ENCODE measurements at places on chromosomes 6 and 20. TPM values are rescaled to one million over a fixed set of nuclear protein-coding genes. Genes with fewer than 3 reads are reported as not detected.

The NOP56 gene
- polyA plus RNA-seq, result 41.4 TPM

DNA sequence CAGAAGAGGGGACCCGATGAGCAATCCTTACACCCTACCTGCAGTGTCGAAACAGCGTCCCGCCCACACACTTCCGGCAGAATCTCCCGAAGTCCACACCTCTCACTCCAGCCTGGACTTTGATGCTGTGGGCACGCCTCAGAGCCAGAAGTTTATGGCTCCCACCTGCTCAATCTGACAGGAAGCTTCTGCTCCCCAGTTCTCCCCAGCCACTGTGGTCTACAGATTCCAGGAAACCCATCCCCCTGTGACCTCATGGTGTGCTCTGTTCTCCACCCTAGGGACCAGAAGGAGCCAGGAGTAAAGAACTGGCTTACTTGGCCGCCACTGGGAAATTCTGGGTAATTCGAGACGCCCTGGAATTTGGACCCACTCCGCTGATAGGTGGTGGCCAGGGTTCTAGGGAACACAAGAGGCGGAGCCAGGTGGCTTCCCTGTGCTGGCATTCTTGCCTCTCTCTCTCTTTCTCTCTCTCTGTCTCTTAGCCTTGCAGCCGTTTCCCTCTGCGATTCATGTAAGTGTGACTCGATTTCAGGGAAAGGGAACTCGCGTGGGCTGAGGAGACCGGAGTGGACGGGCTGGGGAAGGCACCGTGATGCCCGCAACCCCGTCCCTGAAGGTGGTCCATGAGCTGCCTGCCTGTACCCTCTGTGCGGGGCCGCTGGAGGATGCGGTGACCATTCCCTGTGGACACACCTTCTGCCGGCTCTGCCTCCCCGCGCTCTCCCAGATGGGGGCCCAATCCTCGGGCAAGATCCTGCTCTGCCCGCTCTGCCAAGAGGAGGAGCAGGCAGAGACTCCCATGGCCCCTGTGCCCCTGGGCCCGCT, at the start of gene TRIM15:
TRIM15 (plus strand) TSS at position 457 of the 828 bp plus-strand sequence; CDS start at position 596, 139 bp downstream.
- no peak for DNase-seq
- H3K36me3 ChIP-seq, result peaks cover 9% of the 10 kb centered on the region
- peak within 1 kb of the TSS; percentile 86 for H3K27ac ChIP-seq
- no peaks in the 10 kb centered on the region for H3K4me1 ChIP-seq

DNA sequence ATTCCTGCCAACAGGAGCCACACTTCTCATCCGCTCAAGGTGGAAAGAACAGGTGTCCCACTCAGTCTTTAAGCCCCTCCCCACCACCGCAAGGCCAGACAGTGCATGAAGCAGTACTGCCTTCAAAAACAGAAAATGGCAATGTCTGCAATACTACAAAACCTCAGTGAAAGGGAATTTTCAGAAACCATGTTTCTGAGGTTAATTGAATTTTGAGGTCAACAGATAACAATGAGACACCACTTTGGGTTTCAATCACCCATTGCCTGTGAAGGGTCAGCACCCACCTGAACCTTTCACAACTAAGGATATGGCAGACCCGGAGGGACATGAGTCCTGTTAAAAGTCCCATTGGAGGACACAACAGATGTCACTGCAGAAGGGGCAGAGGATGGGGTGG, 13.0 kb downstream of the ZC3H12D start:
- no peak for DNase-seq
- no peak overlapping the region for H3K27ac ChIP-seq
- no peaks in the 10 kb centered on the region for H3K4me1 ChIP-seq

The TREM1 gene
- 0.43 TPM for polyA plus RNA-seq

GRCh38 chr20:62437927-62438326, 10.6 kb upstream of the RBBP8NL start:
- H3K27ac ChIP-seq, result no peak overlapping the region
- H3K36me3 ChIP-seq, result no peaks in the 10 kb centered on the region
- no peak for DNase-seq
- H3K4me3 ChIP-seq, result no peak overlapping the region
- H3K4me1 ChIP-seq, result no peaks in the 10 kb centered on the region

GRCh38 chr6:169720207-169720855, 4.0 kb downstream of the PHF10 start:
- DNase-seq, result no peak
- H3K27me3 ChIP-seq, result no peaks in the 10 kb centered on the region
- H3K4me3 ChIP-seq, result no peak overlapping the region
- no peak overlapping the region for H3K27ac ChIP-seq

The MRPS18B gene
- 81.9 TPM for polyA plus RNA-seq

GRCh38 chr6:114718186-114718585, 375.4 kb upstream of the HS3ST5 start:
- no peak for DNase-seq
- H3K27ac ChIP-seq, result no peak overlapping the region
- no peaks in the 10 kb centered on the region for H3K27me3 ChIP-seq
- no peaks in the 10 kb centered on the region for H3K36me3 ChIP-seq
- no peaks in the 10 kb centered on the region for H3K4me1 ChIP-seq
- no peak overlapping the region for H3K4me3 ChIP-seq

GRCh38 chr6:80767808-80768207, 661.3 kb downstream of the BCKDHB start:
- H3K4me1 ChIP-seq, result no peaks in the 10 kb centered on the region
- no peaks in the 10 kb centered on the region for H3K27me3 ChIP-seq
- H3K36me3 ChIP-seq, result no peaks in the 10 kb centered on the region
- no peak overlapping the region for H3K27ac ChIP-seq
- no peak overlapping the region for H3K4me3 ChIP-seq
- DNase-seq, result no peak

DNA sequence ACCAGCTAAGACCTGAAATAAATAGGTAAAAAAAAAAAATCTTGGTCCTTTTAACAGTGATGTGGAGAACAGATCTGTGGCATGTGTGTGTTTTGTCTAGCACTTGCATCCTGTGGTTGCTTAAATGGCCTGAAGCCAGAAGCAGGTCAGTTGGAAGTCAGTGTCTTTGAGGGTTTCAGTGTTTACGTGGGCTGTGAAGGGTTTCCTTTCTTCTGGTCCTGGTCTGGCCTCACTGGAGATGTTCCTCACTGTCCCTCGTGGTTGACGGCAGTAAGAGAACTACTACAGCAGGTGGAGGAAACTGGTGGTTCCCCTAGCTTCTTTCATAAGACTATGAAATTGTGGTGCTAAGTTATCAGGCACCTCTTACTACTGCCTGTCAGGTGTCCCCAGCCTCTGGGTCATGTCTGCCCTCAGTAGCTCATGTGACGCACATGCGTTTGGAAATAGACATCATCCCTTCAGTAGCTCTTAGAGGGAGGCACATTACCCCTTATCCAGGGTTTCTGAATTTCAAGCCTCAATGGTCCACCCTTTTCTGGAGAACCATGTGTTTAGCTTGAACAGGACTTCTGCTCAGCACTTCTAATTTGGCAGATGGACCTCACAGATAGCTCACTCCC, 59.4 kb upstream of the SCP2D1 start:
- DNase-seq, result no peak
- no peaks in the 10 kb centered on the region for H3K4me1 ChIP-seq
- H3K4me3 ChIP-seq, result no peak overlapping the region
- H3K27me3 ChIP-seq, result no peaks in the 10 kb centered on the region
- no peaks in the 10 kb centered on the region for H3K36me3 ChIP-seq

The HLA-DQA2 gene
- polyA plus RNA-seq, result 0.16 TPM

The CAGE1 gene
- not detected for polyA plus RNA-seq

DNA sequence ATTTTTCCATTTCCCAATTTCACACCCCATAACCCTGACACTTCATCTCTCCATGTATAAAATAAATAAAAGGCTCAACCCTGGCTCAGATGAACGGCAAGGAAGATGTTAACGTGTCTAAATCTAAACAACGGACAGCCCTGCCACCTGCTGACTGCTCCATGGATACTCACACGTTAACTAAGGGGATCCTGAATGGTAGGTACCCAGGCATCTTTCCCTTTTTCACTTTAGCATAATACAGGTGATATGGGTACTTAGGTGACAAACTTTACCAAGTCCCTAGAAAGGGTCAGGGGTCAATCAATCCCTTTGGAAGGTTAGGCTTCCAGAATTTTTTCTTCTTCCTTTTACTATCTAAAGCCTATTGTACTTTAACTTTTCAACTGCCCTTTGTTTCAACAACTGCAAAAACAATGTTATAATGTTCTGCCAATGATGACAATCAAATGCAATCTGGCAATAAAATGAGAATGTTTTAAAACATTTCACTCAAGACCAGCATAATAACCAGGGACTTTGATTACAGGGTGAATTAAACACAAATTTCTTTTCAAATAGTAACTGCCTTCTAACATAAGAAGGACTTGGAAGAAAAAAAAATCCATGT, 52.4 kb upstream of the IPCEF1 start:
- no peaks in the 10 kb centered on the region for H3K27me3 ChIP-seq
- H3K36me3 ChIP-seq, result peaks cover 6% of the 10 kb centered on the region
- no peak overlapping the region for H3K4me3 ChIP-seq
- no peak overlapping the region for H3K27ac ChIP-seq
- peaks cover 1% of the 10 kb centered on the region for H3K4me1 ChIP-seq
- no peak for DNase-seq

- no peaks in the 10 kb centered on the region for H3K4me1 ChIP-seq
- no peak overlapping the region for H3K27ac ChIP-seq
- H3K36me3 ChIP-seq, result no peaks in the 10 kb centered on the region
Measured at GRCh38 chr20:38660429-38660828, 58.8 kb downstream of the ARHGAP40 start.

GRCh38 chr20:51428401-51429143, 113.9 kb downstream of the NFATC2 start:
- H3K4me1 ChIP-seq, result peaks cover 4% of the 10 kb centered on the region
- no peaks in the 10 kb centered on the region for H3K36me3 ChIP-seq
- no peak for DNase-seq
- H3K27ac ChIP-seq, result no peak overlapping the region

GRCh38 chr6:148244217-148244935, 98.3 kb upstream of the SASH1 start:
- no peak for DNase-seq
- no peaks in the 10 kb centered on the region for H3K36me3 ChIP-seq
- no peak overlapping the region for H3K4me3 ChIP-seq

The LGSN gene
- polyA plus RNA-seq, result 0.03 TPM

- H3K4me3 ChIP-seq, result no peak overlapping the region
- no peaks in the 10 kb centered on the region for H3K4me1 ChIP-seq
- peak overlapping the region; percentile 37 for H3K27ac ChIP-seq
- H3K36me3 ChIP-seq, result no peaks in the 10 kb centered on the region
Measured at GRCh38 chr6:41706876-41707564, 28.4 kb downstream of the TFEB start.

The BEND3 gene
- polyA plus RNA-seq, result 0.76 TPM

- no peak overlapping the region for H3K4me3 ChIP-seq
- no peak overlapping the region for H3K27ac ChIP-seq
Measured at GRCh38 chr6:153966001-153966400, 73.0 kb upstream of the OPRM1 start.

DNA sequence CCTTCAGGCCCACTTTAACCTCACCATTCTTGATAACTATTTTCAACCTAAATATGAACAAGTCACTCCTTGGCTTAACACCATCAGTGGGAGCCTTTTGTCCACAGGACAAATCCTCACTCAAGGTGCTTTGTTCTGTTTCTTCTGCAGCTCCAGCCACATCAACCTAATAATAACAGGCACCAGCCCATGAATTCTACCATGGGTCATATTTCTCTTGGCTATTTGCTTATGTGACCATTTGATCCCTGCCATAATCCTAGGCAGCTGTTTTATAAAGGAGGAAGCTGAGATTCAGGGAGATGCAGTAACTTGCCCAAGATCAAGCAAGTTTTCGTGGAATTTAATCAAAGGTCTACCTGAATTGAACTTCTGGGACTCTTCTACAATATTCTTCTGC, 561.3 kb downstream of the DHX35 start:
- no peak overlapping the region for H3K4me3 ChIP-seq
- H3K27ac ChIP-seq, result no peak overlapping the region
- H3K27me3 ChIP-seq, result no peaks in the 10 kb centered on the region
- H3K36me3 ChIP-seq, result no peaks in the 10 kb centered on the region
- H3K4me1 ChIP-seq, result no peaks in the 10 kb centered on the region

DNA sequence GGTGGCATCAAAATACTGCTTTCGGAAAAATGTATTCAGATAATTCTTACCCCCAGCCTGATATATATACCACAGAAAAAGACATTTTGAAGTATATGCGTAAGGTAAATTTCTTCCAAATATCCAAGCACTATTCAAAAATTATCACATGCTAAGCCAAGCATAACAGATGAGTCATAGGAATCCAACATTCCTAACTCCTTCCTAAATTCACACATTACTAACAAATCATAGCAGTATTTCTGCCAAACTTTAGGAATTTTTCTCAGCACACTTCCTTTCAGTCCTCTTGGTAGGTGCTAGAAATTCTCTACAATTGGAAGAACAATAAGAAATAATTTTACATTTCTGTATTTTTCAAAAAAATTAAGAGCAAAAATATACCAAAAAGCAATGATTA, 417.5 kb downstream of the EYS start:
- no peak overlapping the region for H3K4me3 ChIP-seq
- no peaks in the 10 kb centered on the region for H3K4me1 ChIP-seq
- H3K27me3 ChIP-seq, result no peaks in the 10 kb centered on the region
- DNase-seq, result no peak
- H3K27ac ChIP-seq, result no peak overlapping the region
- no peaks in the 10 kb centered on the region for H3K36me3 ChIP-seq

The NRN1 gene
- polyA plus RNA-seq, result 1.5 TPM

GRCh38 chr6:44038543-44039065, 88.6 kb downstream of the MRPL14 start:
- no peaks in the 10 kb centered on the region for H3K27me3 ChIP-seq
- H3K4me1 ChIP-seq, result peaks cover 13% of the 10 kb centered on the region
- DNase-seq, result no peak

GRCh38 chr6:38847497-38847896, 132.4 kb downstream of the DNAH8 start:
- H3K27ac ChIP-seq, result no peak overlapping the region
- H3K4me1 ChIP-seq, result peaks cover 15% of the 10 kb centered on the region

DNA sequence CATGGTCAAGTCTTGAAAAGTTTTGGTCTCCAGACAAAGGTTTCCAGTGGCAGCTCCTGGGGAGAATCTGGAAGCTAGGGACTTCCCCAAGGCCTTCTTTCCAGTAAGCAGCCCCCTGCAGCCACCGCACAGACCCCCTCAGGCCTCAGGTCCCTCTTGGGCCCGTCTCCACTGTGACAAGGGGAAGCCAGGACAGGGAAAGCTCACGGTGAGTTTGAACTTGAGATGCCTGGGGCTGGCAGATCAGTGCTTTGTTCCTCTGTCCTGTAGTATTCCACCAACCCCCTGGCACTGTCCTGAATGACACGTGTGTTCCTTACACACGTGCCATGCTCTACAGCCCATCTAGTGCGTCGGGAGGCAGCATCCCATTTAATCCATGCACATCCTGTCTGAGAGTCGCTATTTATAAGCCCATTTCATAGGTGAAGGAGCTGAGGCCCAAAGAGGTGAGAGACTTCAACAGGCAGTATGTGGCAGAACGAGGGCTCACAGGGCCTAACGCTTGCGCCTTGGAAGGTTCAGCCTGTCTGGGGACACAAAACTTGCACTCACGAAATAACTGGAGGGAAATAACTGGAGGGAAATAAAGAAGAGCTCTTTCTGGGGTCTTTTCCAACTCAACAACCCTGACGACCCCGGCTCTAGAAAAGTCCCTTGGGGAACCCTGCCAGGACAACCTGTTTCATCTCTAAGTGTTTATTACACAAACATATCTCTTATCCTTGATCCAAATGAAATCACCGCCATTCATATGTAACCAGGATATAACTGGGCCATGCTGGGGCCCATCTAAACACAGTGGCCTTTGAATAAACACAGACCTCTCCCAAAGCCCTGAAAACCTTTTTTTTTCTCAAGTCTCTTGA, 123.0 kb downstream of the BANF2 start:
- H3K27me3 ChIP-seq, result no peaks in the 10 kb centered on the region
- no peaks in the 10 kb centered on the region for H3K36me3 ChIP-seq
- no peak overlapping the region for H3K4me3 ChIP-seq
- peak overlapping the region; percentile 45 for H3K27ac ChIP-seq

Data from liver (tissue), 10 donors.